ENCODE measurements at places on chromosomes 13 and 19.

- DNase-seq = no peak
These were observed 55.8 kb downstream of the FLT3 start for GRCh38 chr13:28044608-28045007.

DNA sequence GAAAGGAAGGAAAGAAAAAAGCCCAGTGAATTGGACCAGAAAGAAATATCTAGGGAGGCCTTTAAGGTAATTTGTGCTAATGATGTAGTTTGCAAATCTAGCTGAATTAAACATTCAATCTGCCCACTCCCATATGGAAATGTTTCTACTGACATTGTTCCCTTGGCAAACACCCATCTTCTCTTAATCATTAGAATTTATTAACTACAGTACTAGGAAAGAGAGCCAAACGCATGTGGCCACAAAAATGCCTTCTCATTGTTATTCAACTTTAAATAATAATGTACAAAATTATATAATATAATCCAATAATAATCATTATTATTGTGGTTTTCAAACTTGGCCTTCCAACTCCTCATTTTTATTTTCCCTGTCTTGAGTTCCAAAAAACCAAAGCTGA lies 234.7 kb downstream of the NHLRC3 start:
- DNase-seq = no peak

- DNase-seq = no peak
These were observed 70.1 kb downstream of the LRRC63 start for GRCh38 chr13:46281779-46282178.

- DNase-seq = no peak
These were observed 1.8 kb downstream of the KLF16 start for GRCh38 chr19:1861599-1862031.

DNA sequence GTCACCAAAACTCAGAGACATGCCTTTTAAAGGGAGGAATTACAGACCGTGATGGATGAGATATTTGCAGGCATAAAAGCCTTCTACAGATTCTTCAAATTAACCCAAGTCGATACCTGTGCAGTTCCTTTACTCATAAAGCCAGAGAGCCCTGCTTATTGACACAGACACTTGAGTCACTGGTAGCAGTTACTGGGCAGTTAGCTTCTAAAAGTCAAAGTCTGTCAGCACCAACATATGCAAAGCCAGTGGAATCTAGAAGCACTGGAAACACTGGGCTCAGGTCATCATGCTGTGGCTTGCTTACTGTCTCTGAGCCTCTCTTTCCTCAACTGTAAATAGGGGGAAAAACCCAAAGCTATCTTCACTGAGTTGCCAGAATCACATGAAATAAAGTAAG lies 25.7 kb upstream of the LRCH1 start:
- DNase-seq = no peak

- DNase-seq = no peak
These were observed 15.1 kb downstream of the HPN start for GRCh38 chr19:35056513-35057063.

DNA sequence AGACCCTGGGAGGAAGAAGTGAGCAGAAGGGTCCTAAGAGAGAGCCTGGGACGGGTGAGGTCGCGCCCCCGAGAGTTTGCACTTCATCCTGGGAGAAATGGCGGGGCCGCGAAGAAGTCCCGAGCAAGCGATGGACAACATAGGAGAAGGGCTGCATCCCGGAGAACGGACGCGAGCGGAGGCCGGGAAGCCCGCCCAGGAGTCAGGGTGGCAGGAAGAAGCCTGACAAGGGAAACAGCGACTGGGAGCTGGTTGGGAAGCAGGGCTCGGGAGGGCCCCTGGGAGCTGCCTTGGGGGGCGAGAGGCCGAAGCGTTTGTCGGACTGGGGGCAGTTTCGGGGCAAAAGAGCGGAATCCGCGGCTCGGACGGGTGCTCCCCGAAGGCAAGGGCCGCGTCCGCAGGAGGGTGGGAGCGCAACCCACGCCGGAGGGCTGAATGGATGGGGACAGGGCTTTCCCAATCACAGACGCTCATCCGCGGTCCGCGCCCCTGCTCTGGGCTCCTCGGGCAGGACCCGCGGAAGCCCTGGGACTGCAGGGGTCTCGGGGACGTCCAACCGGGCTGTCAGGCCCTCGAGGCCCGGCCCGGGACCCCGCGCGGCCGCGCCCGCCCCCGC lies 469 bp downstream of the ABHD17A start:
- DNase-seq = no peak

DNA sequence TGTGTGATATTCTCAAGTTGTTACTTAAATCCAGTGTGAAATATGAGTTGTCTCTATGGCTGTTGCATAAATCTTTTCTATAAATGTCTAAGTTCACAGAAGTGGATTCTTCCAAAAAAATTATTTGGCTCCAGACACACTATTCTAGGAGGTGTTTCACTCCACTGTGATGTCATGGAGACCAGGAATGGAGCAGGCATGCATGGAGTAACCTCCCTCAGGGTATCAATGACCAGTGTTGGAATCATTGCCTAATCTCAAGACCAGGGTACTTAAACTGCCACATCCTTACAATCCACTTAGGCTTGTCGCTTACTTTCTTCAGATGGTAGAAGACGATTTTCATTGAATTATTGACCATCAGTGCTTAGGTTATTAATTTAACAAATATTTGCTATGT lies 55.4 kb downstream of the LRRC63 start:
- DNase-seq = no peak

DNA sequence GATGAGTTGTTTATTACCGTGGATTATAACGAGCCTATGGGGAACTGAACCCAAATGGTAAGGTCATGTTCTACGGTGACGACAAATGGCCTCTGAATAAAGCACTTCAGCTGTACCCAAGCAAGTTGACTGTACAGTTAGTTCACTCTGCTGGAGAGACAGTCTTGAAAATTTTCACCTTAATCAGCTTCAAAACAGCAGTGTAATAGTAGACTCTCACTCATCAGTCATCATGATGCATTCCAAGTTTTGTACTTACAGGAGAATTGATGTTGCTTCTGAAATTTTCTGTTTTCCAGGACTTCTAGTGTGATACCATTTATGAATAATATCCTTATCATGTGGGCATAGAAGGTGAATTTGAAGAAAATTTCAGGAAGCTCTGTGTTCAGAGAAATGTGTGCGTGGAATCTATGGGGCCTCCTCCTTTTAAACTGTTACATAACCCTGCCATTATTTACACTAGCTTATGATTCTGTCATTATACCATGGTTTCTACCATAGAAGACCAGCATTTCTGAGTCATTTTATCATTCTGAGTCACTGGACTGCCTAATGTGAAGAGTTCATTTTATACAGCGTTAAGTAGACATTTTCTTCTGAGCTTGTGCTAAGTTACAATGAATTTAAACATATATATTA lies 96.9 kb downstream of the WDFY2 start:
- no peak for DNase-seq

- DNase-seq = no peak
These were observed 26.1 kb upstream of the EEF1AKMT1 start for GRCh38 chr13:20799726-20800416.

- peak; percentile 90 for DNase-seq
These were observed 968 bp upstream of the KL start for GRCh38 chr13:33015241-33015668.

GRCh38 chr19:21130097-21130775 lies 11.6 kb upstream of the ZNF431 start:
- no peak for DNase-seq

DNA sequence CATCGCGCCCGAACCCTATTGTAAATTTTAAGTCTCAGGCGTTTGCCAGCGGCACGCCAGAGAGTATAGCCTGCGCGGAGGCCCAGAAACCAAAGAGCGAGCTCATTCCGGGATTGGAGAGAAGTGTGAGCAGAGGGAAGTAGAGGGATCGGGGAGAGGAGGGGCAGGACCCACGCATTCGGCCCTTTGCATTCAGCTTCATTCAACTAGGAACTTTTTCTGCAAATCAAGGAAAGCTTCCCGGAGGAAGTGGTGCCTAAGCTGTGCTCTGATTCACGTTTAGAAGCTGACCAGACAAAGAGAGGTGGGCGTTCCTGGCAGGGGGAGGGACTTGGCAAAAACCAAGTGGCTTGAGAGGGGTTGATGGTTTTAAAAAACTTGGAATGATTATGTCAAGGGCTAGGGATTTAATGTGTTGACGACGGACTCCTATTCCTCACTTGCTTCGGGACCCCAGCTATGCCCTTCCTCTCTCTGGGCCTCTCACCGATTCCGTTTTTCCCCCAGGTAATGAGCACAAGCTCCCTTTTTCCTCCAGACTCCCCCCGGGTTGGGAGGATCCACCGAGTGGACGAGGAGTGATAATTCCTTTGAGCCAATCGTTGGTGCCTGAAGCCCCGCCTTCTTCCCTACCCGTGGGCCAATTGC lies 811 bp upstream of the PRMT1 start:
- DNase-seq = no peak

GRCh38 chr19:20237773-20238623 lies 71.0 kb downstream of the ZNF486 start:
- DNase-seq = no peak

- DNase-seq = no peak
These were observed 86.1 kb downstream of the EDNRB start for GRCh38 chr13:77832339-77833100.

- DNase-seq = no peak
These were observed 3.8 kb downstream of the SGTA start for GRCh38 chr19:2779121-2779740.

- DNase-seq = no peak
These were observed 605.8 kb downstream of the UQCRFS1 start for GRCh38 chr19:28607066-28607583.

DNA sequence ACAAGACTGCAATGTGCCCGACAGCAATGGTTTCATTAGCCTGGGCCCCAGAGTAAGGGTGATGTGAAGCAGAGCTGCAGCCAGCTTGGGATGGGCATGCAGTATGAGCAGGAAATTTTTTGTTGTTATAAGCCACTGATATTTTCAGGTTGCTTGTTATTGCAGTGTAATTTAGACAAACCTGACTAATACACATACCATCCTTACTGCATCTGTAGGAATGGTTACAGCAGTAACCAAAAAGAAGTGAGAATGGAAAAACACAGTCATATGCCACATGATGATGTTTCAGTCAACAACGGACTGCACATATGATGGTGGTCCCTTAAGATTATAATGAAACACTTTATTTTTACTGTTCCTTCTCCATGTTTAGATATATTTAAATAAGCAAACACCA lies 8.6 kb upstream of the POMP start:
- no peak for DNase-seq

DNA sequence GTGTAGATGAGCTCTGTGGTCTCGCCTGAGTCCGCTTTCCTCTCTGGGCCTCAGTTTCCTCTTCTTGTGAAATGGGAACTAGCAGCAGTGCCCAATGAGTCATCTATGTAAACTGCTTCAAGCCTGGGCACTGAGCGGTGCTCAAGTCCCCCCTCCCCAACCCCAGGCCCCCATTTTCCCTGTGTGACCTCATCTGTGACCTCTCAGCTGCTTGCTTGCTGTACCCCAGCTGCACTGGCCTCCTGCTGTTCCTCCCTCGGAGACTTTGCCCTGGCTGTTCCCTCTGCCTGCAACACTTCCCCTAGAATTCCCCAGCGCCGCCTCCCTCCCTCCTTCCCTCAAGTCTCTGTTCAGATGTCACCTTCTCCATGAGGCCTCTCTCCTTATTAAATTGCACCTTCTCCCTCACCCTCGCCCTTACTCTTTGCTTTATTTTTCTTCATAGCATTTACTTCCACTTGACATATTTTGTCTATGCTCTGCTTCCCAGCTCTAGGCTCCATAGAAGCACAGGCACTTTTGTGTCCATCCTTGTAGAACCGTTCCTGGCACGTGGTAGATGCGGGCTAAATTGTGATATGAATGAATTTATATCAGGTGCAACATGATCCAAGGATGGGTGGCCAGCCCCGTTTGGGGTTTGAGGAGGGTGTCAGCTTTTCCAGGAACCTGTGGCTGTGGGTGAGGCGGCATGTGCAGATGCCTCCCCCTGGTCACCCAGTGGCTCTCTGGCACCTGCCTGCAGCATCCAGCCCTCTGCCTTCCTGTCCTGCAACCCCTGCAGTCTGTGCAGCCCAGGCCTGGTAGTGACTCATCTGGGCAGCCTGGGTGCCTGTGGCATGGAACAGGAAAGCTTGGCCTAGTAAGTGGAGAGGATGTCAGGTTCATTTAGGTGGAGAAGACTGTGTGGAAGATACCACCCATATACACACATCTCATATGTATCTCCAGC lies 26.3 kb downstream of the SIPA1L3 start:
- DNase-seq = peak; percentile 8

DNA sequence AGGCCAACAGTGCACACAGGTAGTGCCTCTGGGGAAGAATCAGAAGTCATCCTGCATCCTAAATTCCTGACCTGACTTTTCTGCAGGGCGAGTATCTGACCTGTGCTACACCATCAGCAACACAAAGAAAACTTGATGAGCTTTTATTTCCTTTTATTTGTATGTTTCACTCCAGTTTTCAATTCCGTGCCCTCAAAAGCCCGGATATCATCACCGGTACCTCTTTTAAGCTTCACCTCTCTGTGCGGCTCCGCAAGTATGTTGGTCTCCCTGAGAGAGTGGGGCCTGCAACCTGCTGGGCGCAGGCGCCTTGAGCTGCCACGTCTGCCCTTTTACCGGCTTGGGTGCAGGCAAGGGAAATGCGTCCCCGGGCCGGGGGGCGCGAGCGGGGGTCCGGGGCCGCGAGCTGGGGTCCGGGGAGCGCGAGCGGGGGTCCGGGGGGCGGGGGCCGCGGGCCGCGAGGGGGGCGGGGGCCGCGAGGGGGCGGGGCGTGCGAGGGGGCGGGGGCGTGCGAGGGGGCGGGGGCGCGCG lies 4.3 kb upstream of the DUXA start:
- peak; percentile 11 for DNase-seq

DNA sequence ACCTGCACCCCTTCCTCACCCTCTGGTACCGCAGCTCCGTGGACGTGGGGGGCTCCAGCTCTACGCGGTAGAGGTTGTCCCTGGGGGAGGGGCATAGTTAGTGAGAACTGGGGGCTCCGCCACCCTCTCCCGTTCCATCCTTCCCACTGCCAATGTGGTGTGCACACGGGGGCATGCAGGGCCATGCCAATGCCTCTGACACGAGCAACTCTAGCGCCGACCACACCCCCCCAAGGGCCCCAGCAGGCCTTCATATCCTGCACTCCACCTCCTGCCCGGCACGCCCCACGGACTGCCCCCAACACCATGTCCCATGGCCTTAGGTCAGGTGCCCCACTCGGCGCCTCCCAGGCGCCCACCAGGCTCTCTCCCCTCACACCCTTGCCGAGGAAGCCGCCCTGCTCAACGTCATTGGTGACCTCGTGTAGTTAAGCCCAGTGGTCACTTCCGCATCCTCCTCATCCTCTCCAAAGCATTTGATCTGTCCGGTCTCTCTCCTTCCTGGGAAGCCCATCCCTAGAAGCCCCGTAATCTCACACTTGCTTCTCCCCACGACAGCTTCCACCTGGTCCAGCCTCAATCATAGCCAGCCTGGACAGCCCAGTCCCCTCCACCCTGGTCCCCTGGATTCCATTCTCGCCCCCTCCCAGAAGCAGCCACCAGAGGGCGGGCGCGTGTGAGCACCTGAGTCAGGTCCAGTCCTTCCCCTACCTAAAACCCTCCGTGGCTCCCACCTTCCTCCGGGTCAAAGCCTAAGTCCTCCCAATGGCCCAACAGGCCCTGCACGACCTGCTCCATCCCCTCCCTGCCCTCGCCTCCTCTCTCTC lies 2.1 kb downstream of the SEMA6B start:
- DNase-seq = no peak

All from GDM1 (cell line).